ENCODE measurements at places on chromosomes 4 and X.

- DNase-seq, result no peak
These were observed 5.8 kb upstream of the ATP1B4 start for GRCh38 chrX:120356084-120356483.

DNA sequence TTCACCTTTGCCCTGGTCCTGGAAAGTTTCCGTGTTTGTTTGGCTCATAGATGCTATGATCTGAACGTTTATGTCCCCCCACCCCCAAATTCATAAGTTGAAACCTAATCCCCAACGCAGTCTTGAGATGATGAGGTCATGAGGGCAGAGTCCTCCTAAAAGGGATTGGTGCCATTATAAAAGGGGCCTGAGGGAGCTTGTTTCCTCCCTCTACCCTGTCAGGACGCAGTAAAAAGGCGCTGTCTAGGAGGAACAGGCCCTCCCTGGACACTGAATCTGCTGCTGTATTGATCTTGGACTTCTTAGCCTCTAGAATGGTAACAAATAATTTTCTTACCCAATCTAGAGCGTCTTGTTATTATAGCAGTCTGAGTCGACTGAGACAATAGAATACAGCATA, 2190.6 kb upstream of the TENM3 start:
- no peak for DNase-seq

GRCh38 chr4:140223056-140223810, 69.2 kb upstream of the MAML3 start:
- DNase-seq, result no peak

DNA sequence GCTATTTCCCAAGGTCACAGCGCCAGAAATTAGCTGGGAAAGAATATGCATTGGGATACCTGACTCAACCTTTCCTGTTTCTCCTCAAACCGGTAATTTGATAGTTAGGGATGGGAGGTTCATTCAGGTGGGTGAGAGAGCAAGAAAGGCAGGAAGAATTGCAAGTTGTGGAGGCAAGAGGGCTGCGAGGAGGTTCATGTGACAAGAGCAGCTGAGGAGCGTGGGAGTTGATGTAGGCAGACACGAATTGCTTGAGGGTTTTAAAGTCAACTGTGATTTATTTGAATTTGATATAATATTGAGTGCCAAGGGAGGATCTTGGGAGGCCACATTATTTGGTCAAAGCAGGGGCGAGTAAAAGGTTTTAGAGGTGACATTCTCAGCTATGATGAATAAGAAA, 329.0 kb downstream of the STIM2 start:
- DNase-seq, result no peak

DNA sequence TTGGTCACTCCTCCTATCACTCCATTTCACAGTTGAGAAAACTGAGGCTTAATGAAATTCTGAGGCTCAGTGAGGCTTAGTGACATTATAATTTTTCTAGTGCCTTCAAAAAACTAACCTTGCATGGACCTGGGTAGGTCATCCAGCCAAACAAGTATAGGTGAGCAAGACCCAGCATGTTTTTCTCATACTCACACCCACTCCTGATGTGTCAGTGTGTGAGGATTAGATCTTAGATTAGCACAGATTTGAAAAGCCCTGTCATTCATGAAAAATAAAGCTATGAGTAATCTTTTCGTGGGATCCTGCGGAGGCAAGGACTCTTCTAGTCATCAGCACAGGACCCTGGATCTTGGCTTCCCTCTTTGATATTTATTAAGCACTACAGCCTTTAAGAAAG, 146.7 kb downstream of the CHIC2 start:
- DNase-seq, result no peak

GRCh38 chrX:118455013-118455412, 40.6 kb upstream of the DOCK11 start:
- DNase-seq, result no peak

DNA sequence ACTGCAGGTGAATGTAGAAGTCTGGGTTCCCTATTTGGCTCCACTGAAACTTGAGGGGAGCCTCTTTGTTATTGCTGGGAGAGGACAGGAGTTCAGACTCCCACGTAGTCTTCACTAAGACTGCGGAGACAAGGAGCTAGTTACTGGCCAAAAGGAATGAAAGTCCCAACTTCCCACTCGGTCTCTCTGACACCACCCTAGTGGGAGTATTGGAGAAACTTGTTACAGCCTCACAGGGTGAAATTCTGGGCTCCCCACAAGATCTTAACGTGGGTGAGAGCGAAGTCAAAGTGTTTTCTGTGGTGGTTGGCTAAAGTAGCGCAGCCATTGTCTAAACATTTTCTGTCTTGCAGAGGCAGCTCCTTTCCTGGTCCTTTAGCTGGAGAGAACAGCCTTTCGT, 13.5 kb downstream of the MYOZ2 start:
- DNase-seq, result no peak

DNA sequence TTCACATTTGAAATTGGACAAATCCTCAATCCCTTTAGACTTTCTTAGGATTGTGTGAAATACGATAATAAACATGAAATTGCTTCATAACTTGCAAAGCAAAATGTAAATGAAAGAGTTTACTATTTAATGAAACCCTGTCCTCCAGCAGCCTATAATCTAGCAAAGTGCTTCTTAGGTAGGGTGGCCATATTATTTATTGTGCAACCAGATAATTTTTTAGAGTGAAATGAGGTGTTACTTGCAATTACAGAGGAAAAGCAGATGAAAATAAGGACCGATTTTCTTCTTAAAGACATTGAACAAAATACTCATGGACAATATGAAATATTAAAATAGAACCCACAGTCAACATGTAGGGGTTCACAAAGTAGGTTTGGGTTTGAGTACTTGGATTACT, 116.2 kb upstream of the GALNT7 start:
- DNase-seq, result no peak

GRCh38 chrX:132802033-132802432, 156.4 kb downstream of the HS6ST2 start:
- DNase-seq, result no peak

DNA sequence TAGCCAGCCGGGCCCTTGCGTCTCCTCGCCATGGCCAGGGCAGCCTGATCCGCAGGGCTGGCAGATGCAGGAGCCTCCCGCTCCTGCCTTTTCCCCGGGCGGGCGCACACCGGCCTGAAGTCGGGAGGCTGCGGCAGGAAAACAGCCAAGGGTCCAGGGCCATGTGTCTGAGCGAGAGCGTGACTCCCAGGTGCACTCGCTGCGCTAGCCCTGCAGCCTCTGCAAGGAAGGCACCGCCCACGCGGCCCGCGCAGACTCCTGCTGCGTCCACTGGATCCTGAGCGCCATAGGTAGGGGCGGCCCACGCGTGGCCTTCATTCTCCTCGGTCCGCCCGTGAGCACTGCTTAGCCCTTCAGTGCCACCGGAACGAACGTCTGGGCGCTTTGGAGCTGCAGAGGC, 379.9 kb downstream of the TRAM1L1 start:
- DNase-seq, result no peak

DNA sequence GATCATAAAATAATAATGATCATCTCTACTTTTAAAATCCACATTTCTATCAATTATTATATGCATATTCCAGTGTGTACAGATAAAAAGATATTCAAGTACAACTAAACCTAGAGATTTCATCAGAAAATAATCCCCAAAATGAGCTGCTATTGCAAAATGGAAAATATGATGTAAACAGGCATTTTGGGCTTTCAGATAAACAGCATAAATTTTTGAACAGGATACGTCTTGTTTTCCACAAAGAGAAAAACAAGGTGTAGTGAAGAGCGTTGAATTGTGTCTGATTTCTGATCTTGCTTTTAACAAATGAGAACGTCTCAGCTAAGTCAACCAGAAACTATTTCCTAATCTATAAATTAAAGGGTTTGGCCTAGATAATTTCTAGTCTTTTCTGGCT, 349.6 kb upstream of the FTHL17 start:
- no peak for DNase-seq

DNA sequence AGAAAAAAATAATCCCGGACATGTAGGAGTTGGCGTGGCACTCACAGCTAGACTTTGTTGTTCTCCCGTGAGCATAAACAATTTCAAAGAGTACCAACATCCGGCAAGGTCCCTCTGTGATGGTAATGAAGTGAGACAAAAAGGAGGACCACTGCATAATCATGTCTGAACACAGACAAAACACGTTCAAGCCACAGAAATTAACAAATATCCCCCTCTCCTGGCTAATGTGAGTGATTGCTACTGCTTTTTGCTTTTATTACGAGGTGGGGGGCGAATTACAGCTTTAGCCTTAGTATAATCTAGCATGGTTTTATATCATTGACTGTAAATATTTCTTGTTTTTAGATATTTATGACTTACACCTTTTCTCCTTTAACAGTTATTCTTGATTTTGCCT, 118.5 kb downstream of the PLS3 start:
- no peak for DNase-seq

- DNase-seq, result no peak
These were observed 35.9 kb upstream of the AP1S2 start for GRCh38 chrX:15890463-15890862.

DNA sequence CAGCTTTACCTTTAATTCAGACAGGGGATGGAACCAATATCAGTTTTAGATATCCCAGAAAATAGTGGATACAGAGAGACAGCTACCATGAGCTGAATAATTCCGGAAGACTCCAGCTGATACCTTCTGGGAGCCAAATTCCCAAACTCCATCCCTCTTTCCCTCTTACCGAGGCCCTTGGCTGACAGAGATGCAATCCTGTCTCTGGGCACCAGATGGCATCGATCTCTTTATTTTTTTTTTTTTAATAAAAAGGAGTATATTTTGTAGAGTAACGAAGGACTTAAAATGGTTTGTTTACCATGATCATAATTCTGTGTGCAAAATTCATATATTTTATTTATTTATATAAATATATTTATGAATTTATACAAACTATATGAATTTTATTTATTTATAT, 31.0 kb downstream of the RAB40A start:
- no peak for DNase-seq
